OCI-LY7 (cell line): ENCODE measurements at places on chromosomes 16 and 17. TPM values are rescaled to one million over a fixed set of nuclear protein-coding genes. Genes with fewer than 3 reads are reported as not detected.

DNA sequence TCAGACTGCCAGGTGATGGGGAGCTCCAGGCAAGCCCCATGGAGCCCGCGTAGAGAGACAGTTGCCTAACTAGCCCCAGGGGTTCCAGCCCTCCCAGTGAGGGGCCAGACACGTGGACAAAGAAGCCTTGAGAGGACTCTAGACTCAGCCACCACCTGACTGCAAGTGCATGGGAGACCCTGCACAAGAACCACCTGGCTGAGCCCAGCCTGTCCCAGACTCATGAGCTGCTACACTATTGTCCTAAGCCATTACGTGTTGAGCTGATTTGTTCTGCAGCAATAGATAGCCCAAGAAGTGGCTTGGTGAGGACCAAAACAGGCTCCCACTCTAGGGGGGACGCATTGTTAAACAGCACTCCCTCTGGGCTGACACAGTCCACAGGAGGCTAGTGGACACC, 37.6 kb upstream of the KLHDC4 start:
- DNase-seq = no peak

DNA sequence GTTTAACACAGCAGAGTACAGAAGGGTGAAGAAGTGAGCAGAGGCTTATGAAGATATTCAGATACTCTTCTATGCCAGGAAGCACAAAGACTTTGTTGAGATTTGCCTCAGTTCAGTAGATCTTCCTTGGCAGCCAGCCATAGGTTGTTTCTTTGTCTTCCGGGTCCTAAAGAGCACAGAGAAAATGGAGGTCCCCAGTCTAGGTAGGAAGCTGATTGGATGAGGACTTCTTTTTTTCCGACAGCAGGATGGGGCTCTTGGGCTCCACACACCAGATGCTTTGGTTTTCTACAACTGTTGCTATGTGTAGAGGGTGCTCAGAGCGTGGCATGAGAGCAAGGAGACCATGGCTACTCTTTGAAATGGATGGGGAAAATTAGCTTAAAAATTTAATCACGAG, 8.3 kb upstream of the CDC6 start:
- DNase-seq = no peak

- DNase-seq = no peak
Measured at GRCh38 chr17:44614862-44615261, 41.4 kb upstream of the MEIOC start.

DNA sequence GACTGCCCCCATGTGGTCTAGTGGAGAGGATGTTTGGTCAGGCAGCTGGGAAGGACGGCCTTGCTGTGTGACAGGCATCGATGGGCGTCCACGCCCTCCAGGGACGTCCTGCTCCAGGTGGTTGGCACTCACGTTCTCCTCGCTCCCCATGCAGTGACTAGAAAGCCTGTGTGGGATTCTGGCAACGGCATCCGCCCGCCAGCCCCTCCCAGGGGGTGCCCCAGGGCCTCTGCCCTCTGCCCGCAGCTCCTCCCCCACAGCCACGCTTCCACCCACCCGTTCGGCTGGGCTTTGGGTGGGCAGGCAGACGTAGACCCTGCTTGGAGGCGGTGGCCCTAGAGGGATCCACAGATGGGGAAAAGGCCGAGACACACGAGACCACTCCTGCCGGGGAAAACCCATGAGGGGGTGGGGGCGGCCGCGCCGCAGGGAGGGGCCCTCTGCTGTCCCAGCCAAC, 4.7 kb upstream of the IL17C start:
- DNase-seq = peak; percentile 55

DNA sequence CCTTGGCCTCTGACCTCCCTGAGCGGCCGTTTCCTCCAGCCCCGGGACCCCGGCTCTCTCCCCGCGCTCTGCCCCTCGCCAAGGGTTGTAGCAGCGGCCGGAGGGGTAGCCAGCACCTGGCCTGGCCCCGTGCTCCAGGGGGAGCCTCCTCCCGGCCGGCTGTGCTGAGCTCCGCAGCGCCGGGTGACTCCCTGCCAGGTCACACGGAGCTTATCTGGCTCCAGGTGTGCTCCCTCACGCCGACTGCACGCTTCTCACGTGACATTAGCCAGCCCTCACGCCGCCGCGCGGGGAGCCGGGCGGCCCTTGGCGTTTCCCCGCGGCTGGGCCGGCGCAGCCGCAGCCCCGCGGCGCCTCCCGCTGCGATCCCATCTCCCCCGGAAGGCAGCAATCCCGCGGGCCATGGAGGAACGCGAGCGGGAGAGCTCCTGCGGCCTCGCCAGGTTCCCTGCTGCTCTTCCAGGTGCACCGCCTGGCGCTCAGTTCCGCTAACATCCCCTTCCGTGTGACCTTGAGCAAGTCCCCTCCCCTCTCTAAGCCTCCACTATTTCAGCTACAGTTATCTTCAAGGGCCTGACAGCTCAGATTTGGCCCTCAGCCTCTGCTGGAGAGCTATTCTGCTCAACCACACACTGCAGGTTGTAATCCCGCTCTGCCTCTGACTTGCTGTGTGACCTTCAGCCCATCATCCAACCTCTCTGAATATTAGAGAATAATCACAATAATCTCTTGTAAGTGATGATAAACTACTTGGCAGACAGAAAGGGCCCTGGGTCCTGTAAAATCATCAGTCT, 3.4 kb downstream of the MYO18A start:
- DNase-seq = peak; percentile 78

- DNase-seq = no peak
Measured at GRCh38 chr17:62687997-62688396, 60.5 kb downstream of the MRC2 start.

- DNase-seq = no peak
Measured at GRCh38 chr17:74452841-74453661, 13.4 kb upstream of the CD300A start.

DNA sequence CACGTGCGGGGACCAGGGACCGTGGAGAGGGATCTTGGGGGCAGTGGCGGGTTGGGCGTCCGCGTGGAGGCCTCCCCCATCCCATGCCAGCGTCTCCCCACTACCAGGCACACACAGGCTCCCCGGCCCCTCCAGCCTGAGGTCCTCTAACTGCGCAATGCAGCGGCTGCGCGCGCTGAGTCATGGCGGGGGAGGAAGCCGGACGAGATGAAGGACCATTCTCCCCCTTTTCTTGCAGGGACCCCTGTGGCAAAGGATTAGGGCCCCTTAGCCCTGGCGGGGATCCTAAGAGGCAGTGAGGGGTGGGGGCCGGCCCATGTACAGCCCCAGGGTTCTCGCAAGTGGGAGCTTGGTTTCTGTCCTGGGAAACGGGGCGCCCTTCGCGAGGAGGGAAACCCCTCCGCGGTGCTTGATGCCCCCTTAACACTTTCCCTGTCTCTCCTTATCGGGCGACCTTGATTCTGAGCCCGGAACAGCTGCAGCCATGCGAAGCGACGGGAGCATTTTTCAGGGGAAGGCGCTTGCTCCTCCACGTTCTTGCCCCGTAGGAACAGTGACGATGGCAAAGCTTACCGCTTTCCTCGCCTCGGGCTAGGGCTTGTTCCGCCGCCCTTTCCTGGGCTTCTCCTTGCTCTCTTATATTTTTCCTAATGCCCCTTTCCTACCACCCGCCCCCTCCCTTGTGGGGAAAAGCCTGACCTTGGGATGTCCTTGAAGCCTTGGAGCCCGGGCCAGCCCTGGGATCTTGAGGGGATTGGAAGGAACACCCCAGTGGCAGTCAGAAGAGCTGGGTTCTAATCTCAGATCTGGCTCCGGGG, 592 bp downstream of the ALDOA start:
- DNase-seq = peak; percentile 35

DNA sequence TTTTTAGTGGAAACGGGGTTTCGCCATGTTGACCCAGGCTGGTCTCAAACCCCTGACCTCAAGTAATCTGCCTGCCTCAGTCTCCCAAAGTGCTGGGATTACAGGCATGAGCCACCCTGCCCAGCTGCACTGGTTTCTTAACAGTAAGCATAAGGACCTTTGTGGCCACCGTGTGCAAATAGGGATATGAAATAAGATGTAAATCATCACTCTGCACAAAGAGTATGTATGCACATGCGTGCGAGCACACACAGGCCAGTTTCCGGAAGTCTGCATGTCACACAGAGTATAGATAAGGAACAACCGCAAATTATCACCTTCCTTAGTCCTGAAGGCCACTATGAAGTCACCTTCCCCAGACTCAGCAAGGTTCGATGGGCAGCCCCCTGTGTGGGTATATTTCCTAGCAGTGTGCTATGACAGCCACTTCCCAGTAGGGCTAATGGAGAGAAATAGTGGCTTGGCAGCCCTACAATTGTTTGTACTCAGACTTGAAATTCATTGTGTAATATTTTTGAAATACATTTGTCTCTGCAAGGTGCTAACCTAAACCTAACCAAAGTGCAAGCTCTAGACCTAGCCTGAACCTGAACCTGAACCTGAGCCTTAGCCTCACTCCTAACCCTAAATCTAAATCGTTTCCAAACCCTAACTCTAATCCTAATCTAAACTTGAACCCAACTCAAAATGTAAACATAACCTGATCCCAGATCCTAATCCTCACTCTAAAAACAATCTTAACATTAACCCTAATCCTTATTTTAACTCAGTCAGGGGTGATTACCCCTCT, 48.4 kb upstream of the SKAP1 start:
- no peak for DNase-seq

DNA sequence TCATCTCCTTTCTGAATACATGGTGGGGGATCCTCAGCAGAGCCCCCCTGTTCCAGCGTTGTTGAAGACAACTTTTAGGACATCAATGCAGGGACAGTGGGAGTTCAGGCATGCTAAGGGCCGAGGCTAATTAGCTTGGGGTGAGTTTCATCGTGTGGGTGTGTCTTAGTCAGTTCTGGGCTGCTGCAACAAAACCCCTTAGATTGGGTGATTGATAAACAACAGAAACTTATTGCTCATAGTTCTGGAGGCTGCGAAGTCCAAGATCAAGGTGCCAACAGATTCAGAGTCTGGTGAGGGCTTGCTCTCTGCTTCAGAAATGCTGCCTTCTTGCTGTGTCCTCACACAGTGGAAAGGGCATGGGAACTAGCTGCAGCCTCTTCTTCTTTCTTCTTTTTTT, 214.0 kb downstream of the NTN1 start:
- no peak for DNase-seq

- DNase-seq = no peak
Measured at GRCh38 chr16:1820096-1820945, 6.3 kb downstream of the HAGH start.

DNA sequence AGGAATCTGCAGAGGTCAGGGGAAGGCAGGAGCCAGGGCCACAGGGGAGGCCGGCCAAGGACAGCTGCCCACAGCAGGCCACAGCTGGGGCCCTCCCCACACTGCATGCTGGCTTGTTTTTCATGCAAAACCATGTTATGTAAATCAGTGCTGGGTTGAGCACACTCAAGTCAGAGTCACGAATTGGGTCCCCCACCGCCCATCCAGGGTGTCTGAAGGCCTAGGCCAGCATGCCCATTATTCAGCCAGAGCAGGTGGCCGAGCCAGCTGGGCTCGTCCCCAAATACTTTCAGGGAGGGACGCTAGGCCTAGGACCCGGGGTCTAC, 51.2 kb upstream of the TOB1 start:
- DNase-seq = no peak

DNA sequence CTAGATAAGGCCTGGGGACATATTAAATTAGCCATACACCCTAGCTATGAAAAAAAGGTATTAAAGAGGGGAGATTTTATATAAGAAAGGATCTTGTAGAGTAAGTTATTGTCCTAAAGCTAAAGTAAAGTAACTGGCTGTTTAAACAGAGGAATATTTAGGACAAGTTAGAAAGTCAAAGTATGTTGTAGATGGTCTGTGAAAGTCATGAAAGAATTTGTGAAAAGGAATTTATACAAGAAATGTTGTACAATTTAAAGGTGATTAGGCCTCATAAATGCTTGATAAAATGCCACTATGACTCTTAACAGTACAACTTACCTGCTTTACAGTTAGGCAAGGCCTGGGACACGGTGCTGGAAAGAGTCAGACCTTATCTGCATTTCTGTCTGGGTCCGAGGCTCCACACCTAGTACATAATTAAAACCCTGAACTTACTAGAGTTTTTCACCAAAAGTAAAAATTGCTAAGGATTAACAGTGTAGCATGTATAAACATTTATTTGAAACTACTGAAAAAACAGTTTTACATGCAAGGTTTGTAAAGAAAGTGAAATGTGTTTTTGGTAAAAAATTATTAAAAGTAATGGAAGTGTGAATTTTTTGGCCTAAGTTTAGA, 445.3 kb upstream of the TOM1L1 start:
- DNase-seq = peak; percentile 3

DNA sequence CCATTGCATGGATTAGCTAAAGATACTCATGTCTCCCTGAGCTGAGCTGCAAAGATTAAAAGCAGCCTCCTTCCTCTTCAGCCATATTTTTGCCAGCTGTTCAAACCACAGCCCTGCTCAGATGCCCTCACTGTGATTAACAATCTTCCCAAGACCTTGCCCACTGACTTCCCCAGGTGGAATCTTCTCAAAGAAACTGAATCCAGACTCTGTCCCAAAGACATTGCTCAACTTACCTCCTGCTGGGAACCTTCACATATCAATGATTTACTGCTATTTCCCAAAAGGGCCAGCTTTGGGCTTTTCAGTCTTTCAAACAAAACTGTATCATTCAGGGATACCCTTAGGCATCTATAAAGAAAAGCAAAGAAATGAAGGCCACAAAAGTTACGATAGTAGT, 9.2 kb downstream of the C17orf67 start:
- DNase-seq = no peak

DNA sequence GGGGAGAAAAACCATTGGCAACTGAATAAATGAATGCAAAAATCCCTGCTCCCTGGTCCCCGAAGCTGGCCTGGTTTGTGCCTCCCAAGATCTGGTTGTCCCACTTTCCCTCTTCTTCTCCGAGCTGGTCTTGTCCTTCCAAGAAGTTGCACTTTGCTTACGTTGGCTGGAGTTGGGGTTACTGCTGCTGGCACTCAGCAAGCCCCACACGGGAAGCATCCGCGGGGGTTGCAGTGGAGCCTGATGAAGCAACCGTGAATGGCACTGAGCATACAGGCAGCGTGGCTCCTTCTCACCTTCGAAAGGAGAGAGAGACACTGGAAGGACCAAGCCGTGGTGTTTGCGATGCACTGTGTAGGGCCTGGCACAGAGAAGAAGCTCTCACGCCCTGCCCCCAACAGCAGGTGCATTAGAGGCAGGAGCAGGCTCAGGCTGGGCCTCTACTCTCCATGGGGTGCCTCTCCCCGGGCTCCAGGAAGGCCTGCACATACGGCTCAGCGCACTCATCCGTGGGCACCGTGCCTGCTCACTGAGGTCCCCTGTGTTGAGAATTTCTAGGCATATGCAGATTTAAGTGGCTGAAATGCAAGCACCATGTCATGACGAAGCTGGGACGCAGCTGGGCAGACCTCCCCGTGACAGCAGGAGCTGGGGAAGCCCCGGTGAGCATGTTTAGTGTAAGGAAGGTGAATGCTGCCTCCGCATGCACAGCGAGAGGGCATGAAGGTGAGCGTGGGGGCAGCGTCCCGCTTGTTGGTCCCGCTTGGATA, 12.1 kb downstream of the CA5A start:
- DNase-seq = no peak

The INPP5K gene
- total RNA-seq = 40.7 and 47.0 TPM in 2 replicates

The ABCA10 gene
- 0.24 TPM in 1 of 2 replicates, not detected in the other for total RNA-seq

The MSLN gene
- total RNA-seq = 0.30 and 0.44 TPM in 2 replicates

The IRF8 gene
- 210 and 224 TPM in 2 replicates for total RNA-seq

The ZNF750 gene
- not detected in 2 replicates for total RNA-seq

The TP53TG3B gene
- total RNA-seq = not detected in 2 replicates

The RNF112 gene
- total RNA-seq = 0.17 TPM in 1 of 2 replicates, not detected in the other

The CFAP97D1 gene
- total RNA-seq = not detected in 2 replicates

The FAM234A gene
- total RNA-seq = 26.8 and 30.1 TPM in 2 replicates

The SULT1A1 gene
- total RNA-seq = 59.4 and 61.2 TPM in 2 replicates

The GFAP gene
- total RNA-seq = not detected in 2 replicates
